Head of caudate nucleus (tissue), 42 donors: ENCODE measurements at places on chromosomes 2 and 18.

DNA sequence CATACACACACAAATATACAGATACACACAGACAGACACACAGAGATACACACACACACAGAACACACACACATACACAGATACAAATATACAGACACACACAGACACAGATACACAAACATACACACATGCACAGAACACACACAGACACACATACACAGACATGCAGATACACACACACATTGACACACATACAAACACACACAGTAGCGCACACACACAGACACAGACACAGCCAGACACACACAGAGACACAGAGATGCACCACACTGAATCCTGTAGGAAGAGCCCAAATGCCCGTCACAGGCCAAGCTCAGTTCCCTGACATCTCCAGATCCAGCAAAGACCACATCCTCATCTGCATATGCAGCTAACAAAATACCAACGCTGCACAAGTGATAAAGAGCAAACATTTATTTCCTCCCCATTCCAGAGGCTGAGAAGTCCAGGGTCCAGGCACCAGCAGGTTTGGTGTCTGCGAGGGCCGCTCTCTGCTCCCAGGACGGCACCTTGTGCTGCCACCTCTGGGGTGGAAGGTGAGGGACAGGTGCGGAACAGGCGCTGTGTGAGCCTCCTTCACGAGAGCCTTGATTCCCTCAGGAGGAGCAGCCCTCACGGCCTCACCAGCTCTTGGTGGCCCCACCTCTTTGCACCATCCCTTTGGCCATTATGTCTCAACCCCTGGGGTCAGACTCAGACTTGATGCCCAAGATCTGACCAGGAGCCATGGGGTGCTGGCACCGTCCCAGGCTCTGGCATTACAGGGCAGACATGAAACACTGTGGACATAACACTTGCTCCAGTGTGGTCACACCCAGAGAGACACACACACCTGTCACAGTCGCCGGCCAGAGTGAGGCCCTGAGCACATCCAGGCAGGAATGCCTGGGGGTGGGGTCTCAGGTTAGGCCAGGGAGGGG, 108.7 kb downstream of the NDUFA10 start:
- no peak for DNase-seq

GRCh38 chr2:161123531-161124030, 36.6 kb upstream of the TANK start:
- no peak for DNase-seq

- DNase-seq = no peak
These were observed 118.7 kb downstream of the KCTD1 start for GRCh38 chr18:26429535-26430226.

DNA sequence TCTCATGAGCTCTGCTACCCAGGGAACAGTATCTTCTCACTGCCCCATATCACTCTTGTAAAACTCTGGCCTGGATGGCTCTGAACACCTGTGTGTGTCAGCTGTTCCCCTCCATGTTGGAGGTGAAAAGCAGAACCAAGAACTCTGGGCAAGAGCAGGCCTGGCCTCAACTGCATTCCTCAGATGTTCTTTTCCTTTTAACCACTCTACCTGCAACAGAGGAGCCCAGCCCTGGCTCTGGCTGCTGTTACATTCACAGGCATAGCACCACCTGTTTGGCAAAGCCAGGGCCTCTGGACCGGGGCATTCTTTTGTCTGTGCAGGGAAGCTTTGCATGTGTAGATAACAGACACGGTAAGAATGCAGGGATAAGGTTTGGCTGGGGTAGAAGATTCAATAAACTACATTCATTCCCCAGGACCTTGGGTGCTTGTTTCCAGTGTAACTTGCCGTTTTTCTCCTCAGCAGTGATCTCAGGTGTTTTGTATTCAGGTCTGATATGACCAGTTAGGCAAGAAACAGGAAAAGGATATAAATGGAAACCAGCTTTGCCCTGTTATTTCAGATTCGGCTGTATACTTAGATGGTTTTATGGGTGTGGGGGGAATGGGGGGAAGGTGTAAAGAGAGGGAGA, 95.1 kb downstream of the SPTBN1 start:
- no peak for DNase-seq

GRCh38 chr2:203347375-203347774, 19.2 kb downstream of the ABI2 start:
- no peak for DNase-seq

GRCh38 chr2:237873421-237873831, 14.0 kb downstream of the RAMP1 start:
- DNase-seq = no peak

DNA sequence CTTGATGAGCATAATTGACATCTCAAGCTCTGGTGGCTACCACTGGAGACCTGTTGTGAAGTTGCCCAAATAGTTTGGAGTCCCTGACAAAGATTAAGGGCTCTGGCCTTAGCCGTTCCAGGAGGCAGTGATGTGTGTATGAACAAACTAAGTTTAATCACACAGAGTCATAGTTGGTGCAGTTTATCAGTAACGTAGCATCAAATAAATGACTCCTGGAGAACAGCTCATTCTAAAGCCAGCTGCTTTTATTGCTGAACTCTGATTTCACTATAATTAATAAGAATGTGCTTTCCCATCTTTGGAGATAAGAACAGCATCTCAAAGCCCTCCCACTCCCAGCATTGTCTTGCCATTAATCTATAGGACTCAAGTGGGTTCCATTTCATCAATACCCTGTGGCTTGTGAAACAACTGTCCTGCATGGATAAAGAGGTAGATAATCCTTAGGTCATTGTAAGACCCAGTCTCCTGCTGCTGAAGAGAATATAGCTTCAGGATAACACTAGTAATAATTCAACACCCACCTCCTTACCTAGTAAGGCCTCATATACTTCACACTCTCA, 211.4 kb upstream of the THUMPD2 start:
- DNase-seq = no peak

GRCh38 chr2:83725735-83726134, 733.3 kb downstream of the SUCLG1 start:
- no peak for DNase-seq

DNA sequence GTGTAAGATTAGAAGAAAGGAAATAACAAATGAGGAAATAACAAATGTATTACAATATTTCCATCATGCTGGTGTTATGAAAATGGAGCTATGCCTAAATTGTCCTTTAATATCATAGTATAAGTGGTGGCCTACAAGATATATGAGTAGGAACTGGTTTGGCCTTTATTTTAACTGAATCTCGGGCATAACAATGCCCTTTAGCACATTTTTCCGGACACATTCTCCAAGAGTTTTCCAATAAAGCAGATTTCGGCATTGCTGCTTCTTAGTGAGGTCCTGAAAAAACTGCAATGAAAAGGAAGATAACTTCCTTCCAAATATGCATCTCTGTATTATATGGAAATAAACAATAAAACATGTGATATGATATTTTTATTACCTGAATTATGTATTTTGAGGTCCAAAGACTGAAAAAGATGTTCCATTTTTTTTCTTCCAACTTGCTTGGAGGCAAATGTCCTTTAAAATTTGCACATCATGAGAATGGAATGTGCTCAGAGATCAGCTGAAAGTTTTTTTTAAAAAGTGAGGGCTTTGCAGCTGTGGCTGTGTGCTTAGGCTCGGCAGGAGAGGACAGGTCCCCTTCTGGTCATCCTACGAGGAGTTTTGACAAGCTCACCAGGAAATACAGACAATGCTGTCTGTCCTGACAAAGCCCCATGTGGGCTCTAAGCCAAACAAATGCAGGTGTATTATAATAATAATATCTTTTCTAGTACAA, 132.3 kb upstream of the RND3 start:
- DNase-seq = no peak

GRCh38 chr18:25737710-25738311, 352.6 kb downstream of the SS18 start:
- DNase-seq = no peak

GRCh38 chr2:11977766-11978524, 231.5 kb downstream of the LPIN1 start:
- DNase-seq = no peak

DNA sequence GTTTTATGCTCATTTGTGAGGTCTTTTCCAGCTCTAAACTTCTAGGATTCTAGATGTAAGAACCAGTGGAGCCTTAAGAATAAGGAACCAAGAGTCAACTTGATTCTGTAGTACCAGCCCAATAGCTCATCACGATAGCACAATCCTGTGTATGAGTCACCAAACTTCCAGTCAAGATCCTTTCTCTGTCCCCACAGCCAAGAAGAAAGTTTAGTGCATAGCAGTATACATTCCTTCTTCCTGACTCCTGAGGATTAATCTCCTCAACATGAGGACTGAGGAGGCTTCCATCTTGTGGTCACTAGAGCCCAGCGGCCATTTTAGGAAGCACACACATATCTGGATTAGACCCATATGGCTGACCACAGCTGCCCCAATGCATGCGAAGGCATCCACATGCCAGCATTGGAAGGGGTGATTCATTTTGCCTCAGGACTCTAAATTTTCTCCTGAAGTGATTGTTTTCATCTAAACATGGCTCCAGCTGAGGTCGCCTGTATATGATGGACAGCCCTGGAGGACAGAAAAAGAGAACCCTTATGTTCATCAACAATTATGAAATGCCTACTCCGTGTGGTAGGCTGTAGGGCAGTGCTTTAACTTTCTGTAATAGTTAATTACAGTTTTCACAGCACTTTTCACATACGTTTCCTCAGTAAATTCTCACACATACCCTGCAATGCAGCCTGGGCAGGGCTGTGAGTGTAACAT, 53.5 kb downstream of the RASGRP3 start:
- no peak for DNase-seq

DNA sequence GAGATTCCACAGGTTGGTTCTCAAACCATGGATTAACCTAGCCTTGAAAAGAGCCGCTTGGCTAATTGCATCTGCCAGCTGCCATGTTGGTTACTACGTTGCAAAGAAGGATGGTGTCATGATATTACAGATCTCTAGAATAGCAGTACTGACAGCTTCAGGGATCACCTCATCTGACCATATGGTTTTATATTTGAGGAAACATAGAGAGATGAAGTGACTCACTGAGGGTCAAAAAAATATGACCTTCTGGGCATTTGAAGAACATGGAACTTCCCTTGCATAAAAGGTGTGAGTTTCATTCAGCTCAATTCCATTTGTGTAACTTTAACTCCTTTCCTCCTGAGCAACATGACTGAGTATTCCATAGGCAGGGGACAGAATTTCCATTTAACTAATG, 242.3 kb downstream of the SETBP1 start:
- DNase-seq = no peak

- DNase-seq = no peak
These were observed 102.5 kb upstream of the LTBP1 start for GRCh38 chr2:32844253-32844652.

- no peak for DNase-seq
These were observed 11.3 kb downstream of the SCTR start for GRCh38 chr2:119512946-119513345.

DNA sequence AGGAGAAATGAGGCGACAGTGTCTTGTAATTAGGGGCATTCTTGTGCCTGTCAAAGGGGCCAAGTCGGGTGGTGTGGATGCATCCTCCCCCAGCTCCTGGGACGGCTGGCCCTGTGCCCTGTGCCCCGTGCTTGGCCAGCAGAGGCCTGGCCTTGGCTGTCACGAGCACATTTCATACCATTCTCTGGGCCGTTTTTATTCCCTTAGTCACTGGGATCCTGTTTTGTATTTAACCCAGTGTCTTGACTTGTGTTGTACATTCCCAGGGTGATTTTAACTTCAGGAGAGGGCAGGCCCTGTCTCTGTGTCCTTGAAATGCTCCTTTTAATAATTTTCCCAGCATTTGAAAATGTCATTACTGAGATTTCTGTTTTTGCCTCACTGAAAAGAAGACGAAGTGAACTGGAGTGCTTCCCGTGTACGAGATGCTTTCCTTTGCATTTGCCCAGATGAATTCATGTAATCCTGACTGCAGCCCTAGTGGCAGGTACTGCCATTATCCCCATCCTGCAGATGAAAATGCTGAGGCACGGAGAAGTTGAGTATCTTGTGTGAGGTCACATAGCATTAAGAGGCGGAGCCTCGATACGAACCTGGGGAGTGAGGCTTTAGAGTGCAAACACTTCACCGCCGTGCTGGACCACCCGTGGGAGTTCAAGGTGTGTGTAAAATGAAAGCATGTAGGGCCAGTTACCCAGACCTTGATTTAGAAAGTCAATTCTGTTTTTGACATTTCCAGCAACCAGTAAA, 57.0 kb downstream of the SH3RF3 start:
- no peak for DNase-seq

GRCh38 chr2:21041462-21041861, 2.4 kb downstream of the APOB start:
- no peak for DNase-seq

GRCh38 chr2:189783451-189783926, 650 bp downstream of the ORMDL1 start:
- DNase-seq = no peak

- DNase-seq = no peak
These were observed 62.3 kb upstream of the SPAG16 start for GRCh38 chr2:213221957-213222356.

DNA sequence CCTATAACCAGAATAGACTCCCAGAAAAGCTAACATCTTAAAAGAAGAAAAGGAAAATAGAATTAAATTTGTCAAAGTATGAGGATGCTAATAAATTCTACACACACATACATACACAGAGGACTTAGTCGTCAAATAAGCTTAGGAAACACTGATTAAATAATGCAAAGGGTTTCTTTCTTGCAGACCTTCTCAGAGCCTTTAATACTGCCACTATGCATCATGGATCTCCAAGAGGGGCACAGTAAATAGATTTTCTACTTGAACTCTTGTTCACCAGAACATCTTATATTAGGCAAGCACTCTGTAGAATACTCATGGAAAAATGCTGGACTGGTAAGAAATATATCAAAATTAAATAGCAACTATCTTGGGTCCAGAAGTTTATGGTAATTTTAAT, 69.4 kb downstream of the ANKRD44 start:
- no peak for DNase-seq

GRCh38 chr2:220044383-220044782, 417.0 kb downstream of the SLC4A3 start:
- no peak for DNase-seq

DNA sequence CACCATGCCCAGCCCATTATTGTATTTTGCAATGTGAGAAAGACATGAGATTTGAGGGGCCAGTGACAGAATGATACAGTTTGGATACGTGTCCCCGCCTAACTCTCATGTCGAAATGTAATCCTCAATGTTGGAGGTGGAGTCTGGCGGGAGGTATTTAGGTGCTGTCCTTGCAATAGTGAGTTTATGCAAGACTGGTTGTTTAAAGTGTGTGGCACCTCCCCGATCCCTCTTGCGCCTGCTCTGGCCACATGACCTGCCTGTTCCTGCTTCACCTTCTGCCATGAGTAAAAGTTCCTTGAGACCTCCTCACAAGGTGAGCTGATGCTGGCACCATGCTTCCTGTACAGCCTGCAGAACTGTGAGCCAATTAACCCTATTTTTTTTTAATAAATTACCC, 16.6 kb downstream of the CNDP1 start:
- DNase-seq = no peak

DNA sequence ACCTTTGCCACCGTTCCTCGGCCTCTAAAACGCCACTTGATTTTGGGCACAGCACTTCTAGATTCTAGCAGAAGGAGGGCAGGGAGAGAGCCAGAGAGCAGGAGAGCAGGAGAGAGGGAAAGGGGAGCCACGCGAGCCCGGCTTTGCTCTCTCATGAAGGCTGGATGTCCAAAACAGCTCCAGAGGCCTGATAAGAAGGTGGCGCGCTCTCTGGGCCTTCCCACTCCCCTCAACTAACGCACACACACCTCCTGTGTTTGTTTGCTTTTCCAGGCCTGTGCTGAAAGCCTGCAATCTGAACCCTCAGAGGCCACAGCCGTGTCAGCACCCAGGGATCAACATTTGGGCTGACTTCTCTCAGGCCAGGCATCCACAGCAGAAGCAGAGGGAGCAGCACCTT, 184.8 kb upstream of the SOX11 start:
- no peak for DNase-seq
